ENCODE measurements at places on chromosomes 1 and 21. TPM values are rescaled to one million over a fixed set of nuclear protein-coding genes. Genes with fewer than 3 reads are reported as not detected.

Gene TRABD2B
- 0.33 TPM for total RNA-seq

Gene BCAN
- not detected for total RNA-seq

Gene TEKT2
- total RNA-seq: 0.51 TPM

Gene BSND
- total RNA-seq: not detected

Gene G0S2
- 5.1 TPM for total RNA-seq

Gene C1QA
- total RNA-seq: not detected

Gene FBXO44
- total RNA-seq: 5.5 TPM

Gene SYNC
- 13.5 TPM for total RNA-seq

Gene CHML
- 9.9 TPM for total RNA-seq

Gene TESK2
- 1.6 TPM for total RNA-seq

Gene SPRR3
- total RNA-seq: not detected

Gene TMEM200B
- 8.8 TPM for total RNA-seq

Gene FOXD2
- 0.51 TPM for total RNA-seq

Gene TPTE
- total RNA-seq: not detected

Gene C1orf167
- total RNA-seq: not detected

Gene RUNX3
- not detected for total RNA-seq

Gene CD1D
- total RNA-seq: 0.49 TPM

Gene TCP10L
- under 0.01 TPM for total RNA-seq

Gene STYXL2
- not detected for total RNA-seq

Gene PCAT6
- 3.0 TPM for total RNA-seq

Gene TNFRSF18
- 5.1 TPM for total RNA-seq

Gene NBPF10
- total RNA-seq: 1.8 TPM

Gene PHLDA3
- total RNA-seq: 92.2 TPM

Gene OTUD3
- 1.9 TPM for total RNA-seq

Gene TFF2
- not detected for total RNA-seq

Gene DNASE2B
- total RNA-seq: not detected

Gene LEPROT
- 53.0 TPM for total RNA-seq

Gene PLEKHN1
- 5.5 TPM for total RNA-seq

Gene CLCA4
- total RNA-seq: not detected

Gene PTPRC
- not detected for total RNA-seq

Gene ACTA1
- 0.63 TPM for total RNA-seq

Gene ZBTB8OS
- 18.7 TPM for total RNA-seq

Gene RNF223
- not detected for total RNA-seq

Gene S100A5
- 0.16 TPM for total RNA-seq
